Activated naive CD8-positive, alpha-beta T cell treated with anti-CD3 and anti-CD28 coated beads, Interleukin-2, amount 50 U/mL, for 16 hours (primary cell): ENCODE measurements at places on chromosomes 1 and 21.
A peak's percentile ranks its signal among the peaks of the same experiment; 100 is the strongest.

DNA sequence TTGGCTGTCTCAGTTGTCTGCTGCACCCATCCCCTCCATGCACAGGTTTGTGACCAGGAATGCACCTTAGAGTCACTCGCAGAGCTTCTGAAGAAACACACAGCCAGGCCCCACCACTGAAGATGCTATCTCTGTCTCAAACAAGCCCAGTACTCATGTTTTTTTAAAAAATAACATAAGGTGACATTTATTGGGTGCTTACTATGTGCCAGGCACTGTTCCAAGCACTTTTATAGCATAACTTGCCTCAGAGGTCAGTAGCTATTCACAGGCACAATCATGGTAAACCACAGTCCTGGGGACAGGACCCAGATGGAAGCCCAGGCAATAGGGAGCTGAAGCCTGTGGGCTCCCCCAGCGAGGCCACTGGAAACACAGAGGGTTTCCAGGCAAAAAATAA is 8.8 kb upstream of the ATP13A2 start:
- DNase-seq, result no peak

GRCh38 chr1:111370871-111371270 is 56.7 kb downstream of the OVGP1 start:
- no peak for DNase-seq

DNA sequence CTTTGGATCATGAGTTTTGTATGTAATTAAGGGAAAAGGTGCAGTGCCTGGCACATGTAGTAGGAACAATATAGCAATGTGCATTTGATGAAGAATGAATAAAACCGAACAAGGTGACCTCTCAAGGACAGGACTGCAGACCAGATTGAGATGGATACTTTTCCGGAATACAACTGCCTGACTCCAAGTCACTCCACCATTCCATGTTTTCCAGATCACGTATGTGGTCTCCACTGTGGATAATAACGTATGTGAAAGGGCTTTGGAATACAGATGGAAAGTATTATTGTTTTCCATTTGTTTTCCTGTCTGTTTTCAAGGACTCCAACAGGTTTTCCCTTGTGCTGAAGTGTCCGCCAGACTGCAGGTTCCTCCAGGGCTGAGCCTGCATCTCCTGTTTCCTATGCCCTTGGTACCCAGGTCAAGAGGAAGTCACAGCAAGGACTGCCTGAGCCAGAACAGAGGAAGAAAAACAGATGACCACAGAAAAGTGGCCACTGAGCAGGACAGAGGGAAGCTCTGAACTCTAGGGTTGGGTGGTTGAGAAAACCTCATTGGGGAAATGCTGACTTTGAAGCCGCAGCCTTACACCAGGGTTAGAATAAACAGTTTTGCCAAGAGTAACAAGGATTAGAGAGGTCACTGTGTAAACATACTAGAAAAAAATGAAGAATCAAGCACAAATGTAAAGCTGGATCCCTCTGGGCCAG is 4.0 kb downstream of the CFAP45 start:
- no peak for DNase-seq

GRCh38 chr1:209675565-209676154 is 448 bp downstream of the G0S2 start:
- DNase-seq, result no peak

- DNase-seq, result no peak
Measured at GRCh38 chr1:232238009-232238408, 391.9 kb downstream of the SIPA1L2 start.

GRCh38 chr21:46551636-46552241 is 53.1 kb downstream of the S100B start:
- DNase-seq, result peak; percentile 22

DNA sequence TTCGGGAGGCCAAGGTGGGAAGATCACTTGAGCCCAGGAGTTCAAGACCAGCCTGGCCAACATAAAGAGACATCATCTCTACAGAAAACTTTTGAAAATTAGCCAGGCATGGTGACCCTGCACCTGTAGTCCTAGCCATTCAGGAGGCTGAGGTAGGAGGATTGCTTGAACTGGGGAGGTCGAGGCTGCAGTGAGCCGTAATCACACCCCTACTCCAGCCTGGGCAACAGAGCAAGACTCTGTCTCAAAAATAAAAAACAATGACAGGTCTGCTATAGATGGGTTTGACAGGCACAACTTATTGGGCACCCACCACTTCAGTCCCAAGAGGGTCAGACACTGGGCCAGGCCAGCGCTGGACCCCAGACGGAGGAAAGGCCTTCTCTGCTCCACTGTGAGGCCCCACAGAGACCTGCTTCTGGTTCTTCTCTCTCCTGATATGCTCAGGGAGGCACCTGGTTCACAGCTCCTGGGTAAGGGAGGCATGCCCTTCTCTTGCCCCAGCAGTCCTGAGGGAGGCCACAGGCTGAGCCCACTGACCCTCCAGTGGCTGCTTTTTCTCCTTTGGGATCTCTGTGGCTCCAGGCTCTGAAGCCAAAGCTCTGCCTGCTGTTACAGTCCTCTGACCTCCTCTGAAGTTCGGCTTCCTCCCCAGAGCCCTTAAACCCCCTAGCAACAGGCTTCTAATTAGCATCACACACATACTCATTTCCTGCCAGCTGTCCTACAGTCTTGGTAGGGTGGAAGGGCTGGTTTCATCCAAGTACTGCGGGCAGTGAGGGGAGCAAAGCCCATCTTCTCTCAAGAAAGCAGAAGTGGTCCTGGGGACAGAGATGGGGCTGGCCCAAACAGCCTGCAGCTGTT is 14.4 kb downstream of the S100A16 start:
- DNase-seq, result no peak

DNA sequence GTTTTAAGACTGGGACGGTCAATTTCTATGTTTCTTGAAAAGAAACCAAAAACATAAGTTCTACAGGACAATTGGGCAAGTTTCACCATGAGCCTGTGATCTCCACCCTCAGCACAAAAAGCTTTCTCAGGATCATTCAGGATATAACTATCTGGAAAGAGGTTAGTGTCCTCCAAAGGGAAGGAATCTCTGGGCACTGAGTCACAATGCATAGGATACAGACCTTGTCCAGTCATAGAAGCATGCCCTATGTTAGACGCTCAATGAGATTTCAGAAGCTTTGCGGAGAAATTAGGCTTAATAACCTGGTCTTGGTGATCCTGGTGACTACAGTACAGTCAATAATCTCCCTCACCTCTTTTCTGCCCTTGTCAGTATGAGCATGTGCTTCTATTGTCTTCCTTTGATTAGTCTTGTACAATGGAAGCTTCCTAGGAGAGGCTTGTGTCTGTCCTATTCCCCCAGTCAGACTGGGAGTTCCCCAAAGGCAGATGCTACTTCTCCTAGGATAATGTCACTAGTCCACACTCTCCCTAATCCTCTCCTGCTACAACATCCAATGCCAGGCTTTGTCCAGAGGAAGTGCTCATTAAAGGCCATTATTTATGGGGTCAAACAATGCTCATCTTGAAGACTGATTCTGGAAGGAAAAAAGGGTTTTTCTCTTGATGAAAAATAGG is 97.4 kb downstream of the KCNH1 start:
- DNase-seq, result no peak

DNA sequence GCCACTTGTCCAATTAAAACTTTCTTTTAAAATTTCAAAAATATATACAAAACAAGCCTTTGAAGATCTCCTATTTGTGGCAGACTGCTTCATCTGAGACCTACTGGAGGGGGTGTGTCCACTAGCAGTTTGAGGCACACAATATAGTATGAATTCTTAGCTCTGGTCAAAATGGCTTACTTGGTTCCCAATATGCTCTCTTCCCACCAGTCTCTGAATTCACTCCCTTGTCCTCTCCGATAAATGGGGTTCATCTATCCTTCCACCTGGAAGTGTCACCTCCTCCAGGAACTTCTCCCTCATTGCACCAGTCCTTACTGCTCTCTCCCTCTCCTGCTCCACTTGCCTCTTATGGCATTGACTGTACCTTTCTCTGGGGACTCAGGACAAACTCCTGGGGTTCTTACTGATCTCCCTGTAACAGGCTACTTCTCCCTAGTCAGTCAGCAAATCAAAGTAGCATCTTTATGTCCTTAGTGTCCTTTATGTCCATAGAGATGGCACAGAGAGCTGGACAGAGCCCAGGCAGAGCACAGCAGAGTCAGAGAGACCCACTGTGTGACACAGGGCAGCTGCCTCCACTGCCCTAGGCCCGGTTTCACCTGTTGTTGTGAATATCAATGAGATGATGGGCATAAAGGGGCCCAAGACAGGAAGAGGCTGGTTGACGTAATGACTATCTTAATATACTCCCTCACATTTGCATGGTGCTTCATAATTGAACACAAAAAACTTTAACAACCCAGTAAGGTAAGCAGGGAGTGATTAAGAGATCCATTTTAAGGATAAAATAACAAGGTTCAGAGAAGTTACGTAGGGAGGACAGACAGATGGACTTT is 3.6 kb downstream of the ASAP3 start:
- no peak for DNase-seq

DNA sequence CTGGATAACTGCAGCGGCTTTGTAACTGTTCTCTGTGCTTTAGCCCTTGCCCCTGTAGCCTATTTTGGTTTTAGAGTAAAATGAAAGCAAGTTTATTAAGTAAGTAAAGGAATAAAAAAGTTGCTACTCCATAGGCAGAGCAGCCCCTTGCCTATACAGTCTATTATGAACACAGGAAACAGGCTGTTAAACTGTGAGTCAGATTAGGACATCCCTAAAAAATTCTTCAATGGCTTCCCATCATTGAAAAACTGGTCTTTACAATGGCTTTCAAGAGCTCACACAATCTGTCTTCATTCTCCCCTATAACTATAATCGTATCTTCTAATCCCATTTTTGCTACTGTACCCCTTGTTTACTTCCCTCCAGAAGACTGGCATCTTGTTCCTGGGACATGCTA is 43.0 kb downstream of the ATG4C start:
- DNase-seq, result no peak

- DNase-seq, result no peak
Measured at GRCh38 chr1:157238585-157238984, 100.4 kb upstream of the ETV3 start.

GRCh38 chr21:39775816-39776215 is 30.8 kb downstream of the IGSF5 start:
- no peak for DNase-seq

GRCh38 chr1:181794332-181794731 is 267.2 kb downstream of the ZNF648 start:
- DNase-seq, result no peak

GRCh38 chr1:37347104-37347649 is 127.2 kb upstream of the ZC3H12A start:
- no peak for DNase-seq

- peak; percentile 37 for DNase-seq
Measured at GRCh38 chr1:7646981-7647901, 123.9 kb upstream of the VAMP3 start.

DNA sequence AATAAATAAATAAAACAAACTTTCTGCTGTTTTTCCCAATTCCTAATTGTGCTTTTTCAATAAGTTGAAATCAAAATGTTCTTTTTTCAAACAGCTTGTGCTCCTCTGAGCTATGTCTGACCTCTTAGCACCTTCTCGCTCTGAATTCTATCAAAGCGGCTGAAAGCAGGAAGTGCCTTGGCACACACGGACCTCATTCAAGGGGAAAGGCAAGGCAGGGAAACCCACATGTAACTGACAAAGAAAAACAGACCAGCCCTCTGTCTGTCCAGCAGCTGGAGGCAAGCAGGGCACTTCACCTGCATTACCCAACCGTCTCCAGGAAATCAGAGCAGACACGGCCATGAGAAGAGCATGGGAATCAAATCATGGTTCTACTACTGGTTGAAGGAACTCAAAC is 56.7 kb downstream of the PLPP3 start:
- DNase-seq, result no peak

- DNase-seq, result no peak
Measured at GRCh38 chr1:4032571-4032970, 132.5 kb upstream of the C1orf174 start.

GRCh38 chr1:230220478-230220877 is 153.4 kb downstream of the GALNT2 start:
- no peak for DNase-seq

DNA sequence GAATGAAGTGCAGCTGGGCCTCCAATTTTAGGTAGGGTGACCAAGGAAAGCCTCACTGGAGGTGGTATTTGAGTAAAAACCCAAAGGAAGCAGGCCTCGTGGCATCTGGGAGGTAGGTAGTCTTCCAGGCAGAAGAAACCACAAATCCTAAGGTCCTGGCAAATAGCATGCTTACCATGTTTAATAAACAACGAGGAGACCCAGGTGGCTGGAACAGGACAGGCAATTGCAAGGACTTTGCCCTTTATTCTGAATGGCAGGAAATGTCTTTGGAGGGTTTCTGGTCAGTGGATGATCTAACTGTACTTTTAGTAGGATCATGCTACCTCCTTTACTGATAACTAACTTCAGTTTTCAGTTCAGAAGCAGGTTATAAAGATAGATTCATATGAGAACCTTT is 52.2 kb downstream of the EPB41 start:
- no peak for DNase-seq

- DNase-seq, result no peak
Measured at GRCh38 chr1:160836561-160836960, 26.1 kb downstream of the CD244 start.

- DNase-seq, result no peak
Measured at GRCh38 chr1:17630048-17630830, 90.7 kb downstream of the ARHGEF10L start.

DNA sequence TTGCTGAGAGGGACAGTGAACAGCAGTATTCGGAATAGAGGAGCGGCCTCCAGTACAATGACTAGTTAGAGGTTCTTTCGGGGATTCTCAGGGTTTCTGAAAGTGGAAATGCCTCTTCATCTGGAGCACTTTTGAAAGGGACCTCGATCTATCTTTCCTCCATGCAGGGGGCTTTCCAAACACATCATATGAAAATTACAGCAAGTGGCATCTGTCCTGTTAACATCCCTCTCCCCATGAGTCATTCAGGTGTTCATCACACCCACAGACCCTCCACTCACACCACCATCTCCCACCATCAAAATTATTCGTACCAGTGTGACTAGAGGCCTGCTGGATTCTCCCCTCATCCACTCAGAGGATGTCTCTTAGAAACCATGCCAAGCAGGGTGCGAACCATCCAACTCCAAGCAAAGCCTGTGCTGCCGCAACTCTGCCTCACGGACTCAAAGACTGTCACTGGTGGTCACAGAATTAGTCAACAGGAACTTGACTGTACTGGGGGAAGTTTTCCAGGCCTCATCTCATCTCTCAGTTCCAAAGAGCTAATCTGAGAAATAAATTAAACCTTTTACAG is 211.1 kb downstream of the MRPL39 start:
- peak; percentile 17 for DNase-seq
